ENCODE measurements at places on chromosomes 3 and 15.
A peak's percentile ranks its signal among the peaks of the same experiment; 100 is the strongest.

DNA sequence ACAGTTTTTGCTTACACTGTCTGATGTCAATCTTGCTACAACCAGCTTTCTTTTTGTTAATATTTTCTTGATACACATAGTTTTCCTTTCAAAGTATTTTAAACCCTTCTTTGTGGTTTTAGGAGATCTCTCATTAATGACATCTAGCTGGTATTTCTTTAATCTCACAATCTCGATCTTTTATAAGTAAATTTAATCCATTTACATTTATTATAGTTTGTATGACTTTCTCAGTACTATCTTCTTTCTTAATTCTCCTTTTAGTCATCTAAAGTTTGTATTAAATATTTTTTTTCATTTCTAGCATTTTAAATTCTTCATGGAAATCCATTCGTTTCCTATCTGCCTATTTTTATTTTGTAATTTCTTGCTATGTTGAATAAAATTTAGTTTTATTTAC, 55.4 kb downstream of the MRPL3 start:
- no peak for DNase-seq

DNA sequence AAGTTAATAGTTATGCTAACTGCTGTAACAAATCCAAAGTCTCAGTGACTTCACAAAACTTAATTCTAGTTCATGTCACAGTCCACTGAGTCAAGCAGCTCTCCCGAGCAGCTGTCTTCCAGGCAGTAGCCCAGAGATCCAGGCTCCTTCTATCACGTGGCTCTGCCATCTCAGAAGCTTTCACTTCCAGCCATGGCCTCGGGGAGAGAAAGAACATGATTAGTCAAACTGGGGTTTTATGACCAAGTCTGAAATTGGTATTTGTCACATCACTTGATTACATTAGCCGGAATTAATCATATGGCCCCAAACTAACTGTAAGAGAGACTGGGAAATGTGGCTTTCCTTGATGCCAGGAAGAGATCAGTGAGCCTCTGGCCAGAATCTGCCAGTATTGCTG, 70.2 kb upstream of the DGKG start:
- DNase-seq: no peak

DNA sequence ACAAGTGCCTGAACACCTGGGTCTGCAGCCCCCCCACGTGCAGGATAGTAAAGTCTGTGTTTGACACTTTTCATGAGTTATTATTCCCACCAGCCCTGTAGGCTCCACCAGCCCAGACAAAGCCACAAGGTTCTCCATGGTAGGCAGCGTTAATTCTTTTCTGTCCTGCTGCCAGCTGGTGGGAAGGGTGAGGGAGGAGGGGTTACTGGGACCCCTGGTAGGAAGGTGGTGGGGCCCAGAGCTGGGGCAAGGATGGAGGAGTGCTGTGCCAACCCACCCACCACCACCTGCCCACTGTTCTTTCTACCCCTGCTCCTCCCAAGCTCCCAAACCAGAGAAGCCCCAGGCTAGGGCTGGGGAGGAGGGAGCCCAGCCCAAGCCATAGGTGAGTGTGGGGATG, 20.8 kb upstream of the SEMA3F start:
- DNase-seq: no peak

- no peak for DNase-seq
Measured at GRCh38 chr3:52291508-52292181, 4.0 kb downstream of the GLYCTK start.

- DNase-seq: no peak
Measured at GRCh38 chr3:88147261-88147660, 2.5 kb upstream of the C3orf38 start.

DNA sequence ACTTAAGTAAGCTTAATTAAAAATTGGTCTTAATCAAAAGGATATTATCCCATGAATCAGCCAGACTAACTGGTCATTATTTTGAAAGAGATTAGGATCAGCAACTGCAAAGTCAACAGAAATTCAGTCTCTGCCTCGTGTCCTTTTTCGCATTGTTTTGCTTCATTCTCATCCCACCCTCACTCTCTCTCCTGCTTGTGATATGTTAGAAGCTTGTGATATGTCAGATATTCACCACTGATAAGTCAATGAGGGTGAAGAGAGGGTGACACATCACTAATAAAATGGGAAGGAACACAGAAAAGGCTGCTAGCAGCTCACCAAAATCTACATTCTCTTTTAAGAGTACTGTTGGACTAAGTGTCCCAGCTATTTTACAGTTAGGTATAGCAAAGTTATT, 146.1 kb downstream of the SUCNR1 start:
- no peak for DNase-seq

- DNase-seq: no peak
Measured at GRCh38 chr3:112775011-112775742, 71.5 kb downstream of the CD200R1L start.

DNA sequence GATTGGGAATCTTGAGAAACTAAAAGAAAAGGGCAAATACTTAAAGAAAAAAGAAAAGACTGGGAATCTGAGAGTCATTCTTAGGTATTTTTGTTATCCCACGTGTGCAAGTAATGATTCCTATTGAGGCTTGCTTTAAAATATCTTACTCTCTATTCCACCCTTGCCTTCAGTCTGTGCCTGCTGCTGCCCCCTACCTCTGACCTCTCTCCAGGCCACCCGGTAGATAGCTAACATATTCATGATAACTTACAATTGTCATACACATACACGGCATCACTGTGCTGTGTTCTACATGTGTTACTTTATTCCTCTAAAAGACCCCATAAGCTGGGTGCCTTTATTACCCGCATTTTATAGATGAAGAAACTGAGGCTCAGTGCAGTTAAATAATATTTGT, 27.8 kb upstream of the ATP13A3 start:
- no peak for DNase-seq

DNA sequence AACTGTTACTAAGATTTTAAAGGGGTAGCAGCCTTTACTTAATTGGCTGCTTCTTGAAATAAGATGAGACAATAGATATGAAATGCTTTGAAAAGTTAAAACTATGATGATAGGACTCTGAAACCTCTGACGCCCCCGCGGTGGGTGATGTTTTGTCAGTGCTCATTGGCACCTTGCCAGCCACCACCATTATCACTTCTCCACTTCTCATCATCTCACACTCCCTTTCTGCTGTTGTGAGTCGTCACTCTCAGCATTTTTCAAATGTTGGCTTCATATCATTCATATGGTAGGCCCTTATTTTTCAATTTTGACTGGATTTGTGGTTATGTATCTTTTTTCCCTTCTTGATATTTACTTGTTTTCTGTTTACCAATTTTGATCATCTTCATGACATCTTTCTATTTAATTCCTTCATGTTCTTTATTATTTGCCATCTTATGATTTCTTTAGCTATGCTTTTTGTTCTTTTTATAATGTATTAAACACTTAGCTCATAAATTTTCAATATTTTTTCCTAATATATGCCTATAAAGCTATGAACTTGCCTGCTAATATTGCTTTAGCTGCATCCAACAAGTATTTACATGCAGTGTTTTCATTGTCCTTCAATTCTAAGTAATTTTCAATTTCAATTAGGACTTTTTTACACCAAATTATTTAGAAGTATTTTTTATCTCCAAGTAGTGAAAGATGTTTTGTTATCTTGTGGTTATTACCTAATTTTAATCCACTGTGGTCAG, 30.3 kb upstream of the SKOR1 start:
- no peak for DNase-seq

DNA sequence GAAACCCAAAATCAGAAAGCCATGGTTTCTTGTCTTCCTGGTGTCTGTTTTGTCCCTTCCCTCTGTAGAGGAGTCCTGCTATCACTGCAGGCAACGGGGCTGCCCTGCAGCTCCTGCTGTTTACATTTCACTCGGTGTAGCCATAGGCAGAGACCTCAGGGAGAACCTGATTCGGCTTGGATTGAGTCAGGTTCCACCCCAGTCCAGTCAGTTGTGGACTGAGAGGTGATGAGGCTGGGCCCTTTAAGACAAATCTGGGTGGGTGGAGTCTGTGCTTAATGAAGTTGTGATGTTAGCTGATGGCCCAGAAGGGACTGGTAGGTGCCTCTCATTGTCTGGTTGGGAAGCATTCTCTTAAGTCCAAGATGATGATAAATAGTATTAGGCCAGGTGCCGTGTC, 35.7 kb downstream of the FLNB start:
- DNase-seq: no peak

GRCh38 chr15:45174069-45174468, 13.7 kb downstream of the SHF start:
- DNase-seq: no peak

GRCh38 chr3:112966633-112967032, 8.3 kb downstream of the CD200R1 start:
- DNase-seq: peak; percentile 17

GRCh38 chr15:46088486-46089445, 453.9 kb downstream of the SQOR start:
- DNase-seq: no peak

GRCh38 chr3:16935781-16936180, 51.0 kb downstream of the PLCL2 start:
- DNase-seq: no peak

- DNase-seq: no peak
Measured at GRCh38 chr3:14262212-14262611, 83.6 kb downstream of the LSM3 start.

GRCh38 chr3:186216900-186217819, 108.3 kb upstream of the ETV5 start:
- DNase-seq: no peak

- DNase-seq: no peak
Measured at GRCh38 chr15:78264304-78265136, at the start of gene DNAJA4. Gene DNAJA4 (plus strand): TSS chr15:78264562. CDS start chr15:78264764, 202 bp downstream.

GRCh38 chr3:108546247-108546646, 35.9 kb upstream of the MYH15 start:
- no peak for DNase-seq

DNA sequence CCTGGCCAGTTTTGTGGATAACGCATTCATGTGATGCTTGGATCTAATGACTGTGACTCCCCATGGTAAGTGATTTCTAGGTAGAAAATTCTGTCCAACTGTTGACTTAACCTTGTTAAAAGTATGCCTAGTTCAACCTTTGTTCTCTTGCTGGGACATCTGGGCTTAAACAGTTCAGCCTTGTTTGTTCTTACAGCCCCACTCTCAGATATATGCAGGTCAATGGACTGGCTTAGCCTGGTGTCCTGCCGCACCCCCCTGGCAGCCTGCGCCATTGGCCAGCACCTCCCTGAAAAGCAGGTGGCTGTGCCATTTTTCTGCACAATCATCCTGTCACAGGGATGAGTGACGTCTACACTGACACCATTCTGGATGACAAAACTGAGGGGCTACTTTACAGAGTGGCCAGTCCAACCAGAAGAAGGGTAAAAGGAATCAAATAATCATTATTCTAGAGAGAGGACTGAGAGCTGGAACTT, 244.7 kb upstream of the ONECUT1 start:
- DNase-seq: no peak

- DNase-seq: no peak
Measured at GRCh38 chr3:135908225-135908624, 57.3 kb upstream of the PPP2R3A start.

DNA sequence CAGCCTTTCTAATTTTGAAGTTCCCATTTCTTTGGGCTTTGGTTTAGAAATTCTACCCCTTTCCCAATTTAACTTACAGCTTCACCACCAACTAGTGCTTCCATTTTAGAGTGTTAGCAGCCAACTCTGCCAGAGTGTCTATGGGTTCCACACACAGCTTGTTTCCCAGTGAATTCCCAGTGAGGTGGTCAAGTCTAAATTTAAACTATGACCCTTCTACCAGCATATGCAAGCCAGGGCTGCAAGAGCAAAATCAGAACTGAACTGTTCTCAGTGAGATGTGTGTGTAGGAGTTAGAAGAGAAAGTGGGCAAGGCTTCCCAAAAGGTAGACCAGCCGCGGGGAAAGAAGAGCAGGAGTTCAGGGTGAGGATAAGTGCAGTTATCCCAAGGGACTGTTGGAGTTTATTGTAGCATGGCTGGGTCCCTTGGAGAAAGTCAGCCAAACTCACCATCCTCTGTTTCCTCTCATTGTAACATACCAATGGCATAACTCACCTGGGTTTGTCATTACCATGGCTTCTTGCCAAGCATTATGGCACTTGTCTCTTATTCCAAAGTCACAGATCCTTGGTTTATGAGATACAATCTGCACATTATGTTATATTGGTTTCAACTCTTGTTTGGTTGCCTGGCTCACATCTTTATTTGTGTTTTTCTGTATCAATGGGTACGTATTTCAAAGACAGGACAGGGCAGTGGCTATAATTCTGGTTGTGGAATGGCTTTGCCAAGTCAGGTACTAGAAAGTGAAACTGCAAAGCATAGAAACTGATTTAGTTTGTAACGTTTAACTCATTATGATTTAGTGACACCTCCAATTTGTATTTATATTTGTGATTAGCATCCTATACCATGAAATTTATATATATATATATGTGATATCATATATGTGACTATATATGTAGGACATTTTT, 130.2 kb upstream of the UMPS start:
- no peak for DNase-seq

DNA sequence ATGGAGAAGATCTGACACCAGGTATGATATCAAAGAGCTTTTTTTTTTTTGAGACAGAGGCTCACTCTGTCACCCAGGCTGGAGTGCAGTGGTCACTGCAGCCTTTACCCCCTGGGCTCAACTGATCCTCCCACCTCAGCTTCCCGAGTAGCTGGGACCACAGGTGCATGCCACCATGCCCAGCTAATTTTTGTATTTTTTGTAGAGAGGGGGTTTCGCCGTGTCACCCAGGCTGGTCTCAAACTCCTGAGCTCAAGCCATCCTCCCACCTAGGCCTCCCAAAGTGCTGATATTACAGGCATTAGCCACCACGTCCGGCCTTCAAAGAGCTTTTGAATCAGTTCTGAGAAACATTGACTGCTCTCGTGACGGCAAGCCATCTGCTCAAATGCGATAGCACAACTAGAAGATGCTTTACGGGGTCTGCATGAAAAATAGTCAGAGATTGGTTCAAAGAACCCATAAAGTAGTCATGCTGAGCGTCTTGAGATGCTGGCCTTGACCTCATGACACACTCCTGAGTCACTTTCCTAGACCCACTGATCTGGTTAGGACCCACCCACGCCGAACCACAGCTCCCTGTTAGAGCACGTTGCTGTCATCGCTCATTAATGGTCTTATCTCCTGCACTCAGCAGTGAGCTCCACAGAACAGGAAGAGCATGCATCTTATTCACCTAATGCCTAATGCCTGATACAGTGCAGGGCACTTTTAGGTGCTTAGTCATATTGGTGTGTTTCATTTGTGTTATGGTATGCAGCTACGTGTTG, 57.0 kb upstream of the NR2F2 start:
- no peak for DNase-seq

- DNase-seq: no peak
Measured at GRCh38 chr3:16255726-16256125, 9.0 kb downstream of the DPH3 start.

- no peak for DNase-seq
Measured at GRCh38 chr3:160376681-160377080, 22.3 kb downstream of the IFT80 start.

GRCh38 chr3:67578416-67578815, 76.0 kb downstream of the SUCLG2 start:
- DNase-seq: no peak

GRCh38 chr3:25150199-25150598, 277.9 kb upstream of the RARB start:
- no peak for DNase-seq

Measured in GF-D8 (cell line).